ENCODE measurements at places on chromosomes 16 and 17.

DNA sequence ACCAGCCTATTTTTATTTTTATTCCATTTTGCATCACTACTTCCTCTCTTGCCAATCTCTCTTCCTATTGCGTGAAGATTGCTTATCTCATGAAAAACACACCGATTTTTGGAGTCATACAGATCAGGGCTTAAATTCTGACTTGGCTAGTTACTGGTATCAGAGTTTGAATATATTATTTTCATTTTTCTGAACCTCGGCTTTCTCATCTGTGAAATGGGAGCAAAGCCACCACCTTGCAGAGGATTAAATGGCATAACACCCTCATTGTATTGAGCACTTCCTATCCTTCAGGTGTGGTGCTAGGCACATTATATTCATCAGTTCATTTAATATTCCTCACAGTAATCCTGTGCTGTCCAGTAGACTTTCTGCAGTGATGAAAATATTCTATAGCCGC, 208.8 kb downstream of the HAPSTR1 start:
- H3K36me3 ChIP-seq: no peaks in the 10 kb centered on the region
- DNase-seq: no peak
- H3K27me3 ChIP-seq: no peaks in the 10 kb centered on the region
- no peaks in the 10 kb centered on the region for H3K4me1 ChIP-seq
- no peak overlapping the region for H3K27ac ChIP-seq

DNA sequence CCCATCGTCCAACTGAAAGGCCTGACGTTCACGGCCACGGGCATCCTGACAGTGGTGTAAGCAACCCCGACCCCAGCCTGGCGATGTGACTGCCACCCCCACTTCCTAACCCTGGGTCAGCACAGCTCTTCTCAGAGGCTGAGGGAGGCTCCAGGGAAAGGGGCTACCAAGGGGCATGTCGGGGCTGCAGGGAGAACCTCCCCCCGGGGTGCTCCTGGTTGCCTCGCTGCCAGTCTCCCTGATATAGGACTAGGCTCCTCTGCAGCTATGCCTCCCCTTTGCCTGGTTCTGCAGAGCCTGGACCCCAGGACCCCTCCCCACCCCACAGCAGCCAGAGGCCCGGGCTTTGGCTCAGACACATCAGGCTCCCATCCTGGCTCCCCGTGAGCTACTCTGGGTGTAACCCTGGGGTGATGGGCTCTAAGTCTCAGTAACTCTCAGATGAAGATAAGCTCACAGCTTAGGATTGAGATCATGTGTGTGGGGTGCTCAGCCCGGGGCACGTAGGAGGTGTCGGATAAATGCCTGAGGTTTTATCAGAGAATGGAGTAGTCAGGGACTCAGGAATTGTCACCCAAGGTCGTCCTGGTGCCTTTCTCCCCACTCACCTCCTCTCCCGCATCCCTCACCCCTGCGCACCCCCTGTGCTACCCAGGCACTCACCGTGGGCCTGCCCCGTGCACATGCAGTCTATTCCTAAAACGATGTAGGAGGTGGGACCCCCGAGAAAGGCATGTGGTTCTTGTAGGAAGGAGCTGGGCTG, 10.6 kb downstream of the ITGAD start:
- no peaks in the 10 kb centered on the region for H3K4me1 ChIP-seq
- no peak overlapping the region for H3K27ac ChIP-seq
- H3K27me3 ChIP-seq: no peaks in the 10 kb centered on the region
- no peak overlapping the region for H3K4me3 ChIP-seq

DNA sequence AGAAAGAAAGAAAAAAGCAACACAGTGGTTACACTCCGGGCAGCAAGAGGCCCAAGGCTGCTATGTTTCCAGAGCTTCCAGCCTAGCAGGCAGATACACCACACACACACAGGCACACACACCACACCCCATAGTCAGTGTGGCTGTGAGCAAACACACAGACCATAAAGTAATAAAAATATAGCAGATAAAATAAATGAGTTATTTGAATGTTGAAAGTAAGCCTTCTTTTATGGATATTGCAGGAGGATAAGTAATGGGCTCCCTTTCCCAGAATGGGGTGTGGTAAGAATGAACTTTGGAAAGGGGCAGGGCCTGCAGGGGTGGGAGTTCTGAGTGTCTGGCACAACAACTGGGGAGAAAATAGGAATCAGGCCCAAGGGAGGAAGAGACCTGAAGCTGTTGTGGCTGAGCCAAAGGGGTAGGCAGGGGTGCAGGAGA, 4.8 kb upstream of the CDK5RAP3 start:
- no peaks in the 10 kb centered on the region for H3K36me3 ChIP-seq
- H3K27ac ChIP-seq: no peak overlapping the region
- no peaks in the 10 kb centered on the region for H3K4me1 ChIP-seq
- no peak overlapping the region for H3K4me3 ChIP-seq
- peaks cover 2% of the 10 kb centered on the region for H3K27me3 ChIP-seq

- no peak overlapping the region for H3K27ac ChIP-seq
- no peaks in the 10 kb centered on the region for H3K36me3 ChIP-seq
- no peak for DNase-seq
- H3K4me3 ChIP-seq: no peak overlapping the region
- H3K27me3 ChIP-seq: no peaks in the 10 kb centered on the region
Observed at GRCh38 chr17:55157165-55157564, 107.6 kb upstream of the HLF start.

- no peaks in the 10 kb centered on the region for H3K27me3 ChIP-seq
- H3K27ac ChIP-seq: no peak overlapping the region
- H3K4me1 ChIP-seq: no peaks in the 10 kb centered on the region
- no peak overlapping the region for H3K4me3 ChIP-seq
- H3K36me3 ChIP-seq: no peaks in the 10 kb centered on the region
- DNase-seq: no peak
Observed at GRCh38 chr17:41340934-41341861, 9.4 kb downstream of the KRT33A start.

DNA sequence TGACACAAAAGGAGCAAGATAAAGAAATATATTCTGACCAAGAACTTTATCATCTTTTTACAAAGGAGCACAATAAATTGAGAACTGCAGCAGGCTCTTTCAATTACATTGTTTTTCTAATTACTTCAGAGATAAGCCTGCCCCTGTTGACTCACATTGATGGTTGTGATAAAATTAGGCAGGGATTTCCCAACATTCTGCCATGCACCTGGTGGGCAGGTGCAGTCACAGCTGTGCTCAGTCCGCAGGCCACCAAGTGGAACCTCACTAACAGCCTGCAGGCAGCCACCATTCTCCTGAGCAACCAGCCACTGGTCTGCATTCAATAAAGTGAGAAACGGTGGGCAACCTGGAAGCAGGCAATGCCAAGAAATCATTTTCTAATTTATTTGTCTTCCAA, 5.1 kb downstream of the FANCA start:
- peaks cover 2% of the 10 kb centered on the region for H3K36me3 ChIP-seq
- no peak overlapping the region for H3K4me3 ChIP-seq
- peaks cover 6% of the 10 kb centered on the region for H3K4me1 ChIP-seq
- no peak for DNase-seq
